Stimulated activated CD8-positive, alpha-beta memory T cell treated with anti-CD3 and anti-CD28 coated beads, Interleukin-12 subunit alpha, Interleukin-12 subunit beta, amount 100 ng/mL, for 1 hour (primary cell): ENCODE measurements at places on chromosomes 2 and 18.

- DNase-seq: no peak
These were observed 48.3 kb downstream of the TRIB2 start for GRCh38 chr2:12764849-12765605.

DNA sequence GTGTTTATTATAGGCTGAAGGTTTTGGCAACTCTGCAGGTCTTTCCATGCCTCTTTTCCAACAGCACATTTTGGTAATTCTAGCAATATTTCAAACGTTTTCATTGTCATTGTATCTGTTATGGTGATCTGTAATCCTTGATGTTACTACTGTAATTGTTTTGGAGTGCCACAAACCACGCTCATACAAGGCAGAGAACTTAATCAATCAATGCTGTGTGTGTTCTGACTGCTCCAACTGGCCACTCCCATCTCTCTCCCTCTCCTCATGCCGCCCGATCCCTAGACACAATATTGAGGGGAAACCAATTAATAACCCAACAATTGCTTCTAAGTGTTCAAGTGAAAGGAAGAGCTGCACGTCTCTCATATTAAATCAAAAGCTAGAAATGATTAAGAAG lies 32.9 kb downstream of the HDLBP start:
- no peak for DNase-seq

GRCh38 chr2:202060218-202060617 lies 12.8 kb upstream of the KIAA2012 start:
- DNase-seq: no peak

DNA sequence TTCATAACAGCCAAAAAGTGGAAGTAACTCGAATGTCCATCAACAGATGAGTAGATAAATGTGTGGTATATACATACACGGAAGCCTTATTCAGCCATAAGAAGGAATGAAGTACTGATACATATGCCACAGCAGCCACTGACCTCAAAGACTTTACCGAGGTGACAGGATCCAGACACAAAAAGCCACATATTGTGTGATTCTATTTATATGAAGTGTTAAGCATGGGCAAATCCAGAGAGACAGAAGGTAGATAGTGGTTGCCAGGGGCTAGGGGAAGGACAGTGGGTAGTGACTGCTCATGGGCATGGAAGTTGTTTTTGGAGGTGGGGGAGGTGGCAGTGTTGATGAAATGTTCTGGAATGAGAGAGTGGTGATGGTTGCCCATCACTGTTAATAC lies 33.9 kb downstream of the ZAP70 start:
- no peak for DNase-seq

- DNase-seq: no peak
These were observed 228.6 kb upstream of the STK17B start for GRCh38 chr2:196399722-196400691.

DNA sequence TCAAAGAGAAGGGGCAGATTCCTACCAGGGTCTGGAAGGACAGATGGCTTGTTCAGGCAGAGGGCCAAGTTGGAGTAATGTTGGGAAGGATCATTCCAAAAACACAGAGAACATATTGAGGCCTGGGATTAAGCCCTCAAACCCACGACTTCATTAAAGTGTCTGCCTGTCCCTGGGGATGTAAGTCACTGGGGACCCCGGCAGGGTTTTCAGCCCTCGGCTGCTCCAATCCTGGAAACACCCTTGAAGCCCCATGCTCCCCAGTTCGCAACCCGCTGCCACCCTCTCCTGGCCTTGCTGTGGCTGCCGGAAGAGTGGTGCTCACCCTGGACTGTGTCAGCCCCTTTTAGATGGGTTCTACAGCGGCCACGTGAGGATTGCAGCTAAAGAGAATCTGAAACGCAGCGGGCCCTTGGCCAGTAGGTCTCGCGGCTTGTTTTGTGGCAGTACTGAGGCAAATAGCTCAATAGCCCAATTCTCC lies 79.9 kb downstream of the EPAS1 start:
- DNase-seq: no peak

GRCh38 chr18:43271593-43272432 lies 5.5 kb downstream of the SYT4 start:
- DNase-seq: no peak

GRCh38 chr2:133326652-133327397 lies 241.4 kb downstream of the NCKAP5 start:
- no peak for DNase-seq

DNA sequence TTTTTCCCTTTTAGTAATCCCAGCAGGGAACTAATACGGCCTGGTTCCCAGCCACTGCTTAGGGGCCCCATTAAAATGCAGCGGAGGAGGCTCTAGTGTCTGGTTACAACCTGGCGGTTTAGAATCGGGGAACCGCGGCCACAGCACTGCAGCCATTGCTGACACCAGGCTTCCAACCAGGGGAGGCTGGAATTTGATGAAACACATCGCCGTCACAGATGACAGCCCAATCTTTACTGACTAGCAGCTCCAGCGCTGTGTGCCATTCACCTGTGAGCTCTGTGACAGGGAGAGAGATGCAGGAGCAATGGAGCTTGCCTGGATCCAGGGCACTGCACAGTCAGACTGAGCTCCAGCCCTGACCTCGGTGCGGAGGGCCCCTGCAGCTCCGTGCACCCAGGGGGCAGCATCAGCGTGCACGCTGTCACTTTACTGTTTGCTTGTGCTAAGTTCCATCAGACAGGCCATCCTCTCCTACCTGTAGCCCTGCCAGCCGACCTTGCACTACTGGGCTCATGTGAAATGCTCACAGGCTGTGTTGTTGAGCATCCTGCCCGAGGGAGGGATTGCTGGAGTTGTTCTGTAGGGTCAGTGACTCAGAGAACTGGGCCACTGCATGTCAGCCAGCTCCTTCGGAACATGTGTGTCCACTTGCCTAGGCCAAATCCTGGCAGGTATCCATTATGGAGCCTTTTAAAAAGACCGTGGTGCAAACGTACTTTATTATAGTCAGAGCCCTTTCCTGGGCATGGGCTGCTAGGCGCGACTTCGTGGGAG lies 203.5 kb downstream of the SEPTIN10 start:
- DNase-seq: no peak

DNA sequence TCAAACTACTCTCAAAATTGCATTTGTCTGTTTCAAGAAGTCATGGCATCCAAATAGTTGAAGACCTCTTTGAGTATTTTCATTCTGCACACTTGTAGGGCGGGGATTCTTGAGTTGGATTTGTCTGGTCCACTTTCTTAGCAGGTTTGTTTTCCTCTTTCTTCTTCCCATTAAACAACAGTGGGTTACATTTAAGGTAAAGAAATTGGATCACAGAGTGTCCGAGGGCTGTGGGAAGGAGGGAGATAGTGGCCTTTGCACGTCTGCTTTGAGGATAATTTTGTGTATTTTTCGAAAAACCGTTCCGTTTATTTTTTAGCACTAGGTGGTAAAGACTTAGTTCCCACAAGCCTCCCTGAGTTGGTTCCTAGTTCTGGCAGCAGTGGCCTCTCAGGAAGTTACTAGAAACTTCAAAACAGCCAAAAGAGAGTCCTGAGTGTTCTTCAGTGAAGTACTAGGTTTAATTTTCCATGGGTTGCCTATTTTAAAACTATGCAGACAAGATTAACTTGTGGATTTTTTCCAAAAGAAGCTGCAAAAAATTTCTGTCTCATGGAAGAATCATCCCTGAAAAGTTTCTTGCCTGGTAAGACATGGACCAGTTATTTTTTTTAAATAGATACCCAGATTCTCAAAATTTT lies 107.9 kb downstream of the CDC42EP3 start:
- DNase-seq: no peak

DNA sequence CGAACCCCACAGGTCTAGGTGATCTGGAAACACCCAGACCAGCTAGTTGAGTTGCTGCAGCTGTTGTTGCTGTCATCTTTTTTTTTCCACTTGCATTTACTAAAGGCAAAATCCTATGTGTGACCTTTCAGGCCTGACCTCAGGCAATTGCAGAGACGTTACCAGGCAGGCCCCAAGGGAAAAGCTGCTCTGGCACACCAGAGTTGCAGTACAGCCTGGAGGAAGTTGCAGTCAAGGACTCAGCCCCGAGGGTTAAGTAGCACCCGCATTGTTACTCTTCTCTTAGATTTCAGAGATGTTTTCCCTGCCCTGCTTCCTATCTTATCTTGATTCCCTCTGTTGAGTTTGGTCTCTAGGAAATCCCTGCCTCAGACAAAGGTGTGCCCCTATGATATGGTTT lies 45.2 kb upstream of the SMAD2 start:
- no peak for DNase-seq

GRCh38 chr18:77052297-77052982 lies 80.1 kb downstream of the MBP start:
- no peak for DNase-seq

DNA sequence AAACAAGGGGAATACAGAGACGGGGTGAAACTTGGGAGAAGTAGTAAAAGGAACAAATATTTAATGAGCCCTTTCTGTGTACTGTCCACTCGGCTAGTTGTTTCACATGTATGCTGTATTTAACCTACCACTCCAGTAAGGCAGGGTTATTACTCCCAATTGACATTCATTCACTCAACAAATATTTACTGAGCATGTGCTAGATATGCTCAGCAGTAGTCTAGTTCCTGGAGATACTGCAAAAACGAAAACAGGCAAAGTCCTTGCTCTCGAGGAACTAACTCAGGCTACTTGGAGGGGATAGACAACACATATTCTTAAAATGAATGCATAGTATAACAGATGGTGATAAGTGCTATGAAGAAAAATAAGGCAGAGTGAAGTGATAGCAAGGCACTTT lies 207.3 kb downstream of the SS18 start:
- no peak for DNase-seq

DNA sequence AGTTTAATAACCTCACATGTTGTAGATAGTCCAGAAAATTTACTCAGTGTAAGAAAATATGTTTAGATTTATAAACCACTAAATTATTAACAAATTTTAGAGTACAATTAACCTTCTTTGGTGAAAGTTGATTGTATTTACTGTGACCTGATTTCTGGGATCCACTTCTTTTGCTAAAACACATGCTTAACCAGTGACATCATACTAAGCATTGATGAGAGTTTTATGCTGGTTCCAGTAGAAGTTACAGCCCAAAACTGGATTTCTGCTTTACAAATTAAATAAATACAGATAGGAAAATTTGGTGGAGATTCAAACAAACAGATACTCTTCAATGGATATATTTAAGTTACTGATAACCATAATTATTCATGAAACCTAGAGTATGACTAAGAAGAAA lies 40.9 kb downstream of the RBBP8 start:
- DNase-seq: no peak

- DNase-seq: no peak
These were observed 33.4 kb downstream of the ARHGEF4 start for GRCh38 chr2:130870161-130870485.

DNA sequence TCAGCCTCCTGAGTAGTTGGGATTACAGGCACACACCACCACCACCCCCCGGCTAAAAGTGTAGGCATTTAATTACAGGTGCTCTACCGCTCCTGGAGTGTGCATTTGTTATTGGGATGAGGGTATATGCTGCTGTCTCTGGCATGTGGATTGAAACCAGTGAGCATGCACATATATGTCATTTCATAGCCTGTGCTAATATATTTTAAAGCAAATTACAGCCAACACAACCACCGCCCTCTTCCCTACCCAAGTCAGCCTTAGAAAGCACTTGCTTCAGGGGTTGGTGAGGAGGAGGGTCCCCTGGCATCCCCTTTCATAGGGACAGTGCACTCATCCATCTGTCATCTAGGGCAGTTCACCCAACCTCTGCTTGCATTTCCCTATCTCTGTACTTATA lies 10.5 kb upstream of the TBC1D8 start:
- DNase-seq: no peak

DNA sequence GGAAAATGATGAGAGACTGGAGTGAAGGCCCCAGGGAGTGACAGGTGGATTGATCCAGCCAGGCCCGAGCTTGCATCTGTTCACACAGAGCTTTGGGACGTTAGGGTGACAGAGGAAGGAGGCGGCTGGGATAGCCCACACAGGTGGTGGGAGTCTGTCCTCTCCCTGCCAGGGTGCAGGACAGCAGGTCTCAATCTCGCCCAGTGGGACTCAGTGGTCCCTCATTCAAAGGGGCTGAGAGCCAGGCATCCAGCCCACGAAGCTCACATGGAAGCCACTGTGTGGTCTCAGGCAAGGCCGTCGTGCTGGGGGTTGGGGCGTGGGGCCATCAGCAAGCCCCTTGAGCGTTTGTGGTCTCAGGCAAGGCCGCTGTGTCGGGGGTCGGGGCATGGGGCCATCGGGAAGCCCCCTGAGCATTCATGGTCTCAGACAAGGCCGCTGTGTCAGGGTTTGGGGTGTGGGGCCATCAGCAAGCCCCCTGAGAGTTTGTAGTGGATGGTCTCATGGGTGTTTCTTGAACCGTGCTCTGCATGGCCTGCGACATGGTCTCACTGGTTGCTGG lies 8.3 kb downstream of the KCNG2 start:
- no peak for DNase-seq

DNA sequence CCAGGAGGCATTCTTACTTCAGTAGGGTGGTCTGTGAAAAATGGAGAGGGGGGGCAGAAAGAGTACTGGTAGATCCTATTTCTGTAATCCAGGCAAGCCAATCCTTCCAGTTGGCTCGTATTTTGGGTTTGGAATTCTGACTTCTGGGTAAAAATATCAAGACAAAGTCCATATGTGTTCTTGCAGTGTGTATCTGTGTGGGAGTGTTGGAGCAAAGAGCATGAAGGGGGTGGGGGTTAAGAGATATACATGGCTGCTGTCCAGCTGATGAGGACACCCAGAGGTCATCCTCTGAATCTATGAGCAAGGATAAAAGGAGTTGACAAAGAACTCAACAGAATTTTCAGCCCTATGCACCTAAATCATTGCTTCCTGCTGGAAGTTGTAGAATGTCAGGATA lies 375.8 kb upstream of the PIK3C3 start:
- no peak for DNase-seq

DNA sequence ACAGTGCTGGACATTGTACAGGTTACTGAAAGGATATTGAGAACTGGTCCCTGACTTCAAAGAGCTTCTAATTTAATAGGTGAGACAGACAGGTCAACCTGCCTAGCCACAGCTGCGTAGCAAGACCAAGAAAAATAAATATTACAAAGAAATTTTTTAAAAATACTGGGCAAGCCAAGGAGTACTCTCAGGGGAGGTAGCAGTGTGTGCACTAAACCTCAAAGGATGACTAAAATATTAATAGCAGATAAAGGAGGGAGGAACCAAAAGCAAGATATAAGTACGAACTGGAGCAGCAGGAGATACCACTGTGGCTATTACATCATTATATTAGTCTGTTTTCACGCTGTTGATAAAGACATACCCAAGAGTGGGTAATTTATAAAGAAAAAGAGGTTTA lies 14.9 kb downstream of the SCG2 start:
- DNase-seq: no peak

GRCh38 chr18:48643262-48643661 lies 104.4 kb downstream of the CTIF start:
- no peak for DNase-seq

- DNase-seq: no peak
These were observed 1364.8 kb downstream of the DPP10 start for GRCh38 chr2:115807276-115807675.
